ENCODE measurements at places on chromosomes 4 and X. TPM values are rescaled to one million over a fixed set of nuclear protein-coding genes. Genes with fewer than 3 reads are reported as not detected.

Gene BEX1
- total RNA-seq, result 8.9 TPM

Gene CCDC160
- not detected for total RNA-seq

Gene KIT
- total RNA-seq, result 31.0 TPM

Gene SOWAHD
- total RNA-seq, result not detected

DNA sequence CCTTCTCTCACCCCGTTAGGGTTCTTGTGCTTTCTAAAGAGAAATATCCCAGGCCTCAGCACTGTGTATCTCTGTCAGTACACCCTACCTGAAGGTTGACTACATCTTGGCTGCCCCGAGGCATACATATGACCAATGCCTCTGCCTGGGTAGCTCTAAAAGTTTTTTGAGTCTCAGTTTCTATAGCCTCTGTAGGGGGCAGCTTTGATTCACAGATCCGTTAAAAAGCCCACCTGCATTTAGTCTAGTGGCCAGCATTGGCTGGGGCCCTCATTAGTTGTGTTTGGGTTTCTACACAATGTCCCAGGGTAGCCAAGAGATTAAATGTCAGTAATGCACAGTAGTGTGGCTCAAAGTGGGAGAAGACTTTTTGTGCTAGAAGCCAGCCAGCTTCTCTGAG lies 151.1 kb downstream of the CFAP299 start:
- no peak for DNase-seq

GRCh38 chrX:119775517-119776238 lies 15.8 kb downstream of the RPL39 start:
- no peak for DNase-seq

GRCh38 chrX:137848266-137848905 lies 282.5 kb downstream of the ZIC3 start:
- DNase-seq, result no peak

DNA sequence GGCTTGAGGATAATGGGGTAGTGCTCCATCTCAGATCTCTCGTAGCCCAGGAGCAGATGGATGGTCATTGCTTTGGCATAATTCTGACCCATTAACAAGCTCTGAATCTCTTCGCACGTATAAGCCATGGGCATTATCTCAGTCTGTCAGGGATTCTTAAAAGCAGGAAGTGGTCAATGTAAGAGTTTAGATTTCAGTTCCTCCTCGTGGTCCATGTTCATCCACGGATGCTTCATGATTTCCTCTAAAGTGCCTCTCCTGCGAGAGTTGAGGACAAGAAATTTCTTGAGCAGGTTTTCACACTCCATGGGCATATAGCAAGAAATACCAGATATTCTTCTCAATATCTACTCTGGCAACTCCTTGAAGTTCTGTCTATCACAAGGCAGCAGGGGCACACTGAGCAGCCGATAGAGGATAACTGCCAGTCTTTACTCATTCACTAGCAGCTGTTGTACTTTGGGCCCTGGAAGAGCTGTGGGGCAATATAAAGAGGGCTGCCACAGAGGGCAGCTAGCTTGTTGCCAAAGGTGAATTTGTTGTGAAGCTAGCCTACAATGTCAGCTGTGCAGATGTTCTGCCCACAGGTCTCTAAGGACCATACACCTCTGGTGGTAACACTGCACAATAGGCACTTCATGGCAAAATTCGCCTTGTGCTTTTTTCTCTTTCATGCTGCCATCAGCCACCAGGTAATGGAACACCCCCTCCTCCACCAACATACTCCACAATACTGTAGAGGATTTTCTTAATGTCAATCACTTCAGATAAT lies 52.0 kb upstream of the WDR17 start:
- DNase-seq, result no peak

GRCh38 chr4:143017210-143017609 lies 167.5 kb upstream of the USP38 start:
- no peak for DNase-seq

- DNase-seq, result no peak
These were observed 8.0 kb downstream of the REELD1 start for GRCh38 chr4:146222313-146222712.

DNA sequence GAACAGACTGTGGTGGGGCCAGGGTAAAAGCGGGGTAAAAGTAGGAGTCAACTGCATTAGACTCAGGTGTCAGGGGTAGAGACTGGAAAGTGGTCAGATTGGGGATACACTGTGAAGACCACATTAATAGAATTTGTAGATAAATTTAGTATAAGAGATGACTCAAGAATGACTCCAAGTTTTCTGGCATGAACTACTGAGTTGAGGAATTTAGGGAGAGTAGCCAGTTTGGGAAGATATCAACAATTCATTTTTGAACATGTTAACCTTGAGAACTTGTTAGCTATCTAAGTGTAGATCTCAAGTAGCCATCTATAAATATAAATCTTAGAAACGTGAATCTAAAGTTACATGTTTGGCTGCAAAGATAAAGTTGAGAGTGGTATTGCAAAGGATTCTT lies 206.9 kb upstream of the HCCS start:
- no peak for DNase-seq

DNA sequence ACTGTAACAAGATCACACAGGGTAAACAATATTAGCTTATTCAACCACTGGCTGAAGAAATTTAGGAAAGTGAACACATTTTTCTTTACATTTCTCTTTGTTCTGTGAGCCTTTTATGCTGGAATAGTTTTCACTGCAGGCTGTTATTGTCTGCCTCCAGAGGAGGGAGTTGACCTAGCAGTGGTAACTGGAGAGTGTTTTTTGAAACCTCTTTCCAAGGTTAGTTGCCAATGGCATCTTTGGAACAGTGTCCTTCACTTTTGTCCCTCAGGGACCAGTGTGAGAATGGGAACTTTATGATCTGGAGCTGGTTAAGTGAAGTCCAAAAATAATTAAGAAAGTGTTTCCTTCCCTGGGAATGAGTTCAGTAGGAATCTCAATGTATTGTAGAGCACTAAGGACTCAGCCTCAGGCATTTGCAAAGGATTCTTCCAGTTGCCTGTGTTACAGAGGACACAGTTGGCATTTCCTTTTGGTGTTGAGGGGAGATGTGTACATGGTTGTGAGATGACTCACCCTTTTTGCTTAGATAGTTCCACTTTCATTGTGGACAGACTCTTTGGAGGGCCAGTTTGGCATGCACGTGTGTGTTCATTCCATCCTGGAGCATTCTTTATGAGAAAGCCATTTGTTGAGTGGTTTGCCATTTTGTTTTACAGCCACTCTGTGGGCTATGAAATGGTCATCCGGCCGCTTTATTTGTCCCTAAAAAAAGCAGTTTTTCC lies 61.3 kb downstream of the AR start:
- no peak for DNase-seq

DNA sequence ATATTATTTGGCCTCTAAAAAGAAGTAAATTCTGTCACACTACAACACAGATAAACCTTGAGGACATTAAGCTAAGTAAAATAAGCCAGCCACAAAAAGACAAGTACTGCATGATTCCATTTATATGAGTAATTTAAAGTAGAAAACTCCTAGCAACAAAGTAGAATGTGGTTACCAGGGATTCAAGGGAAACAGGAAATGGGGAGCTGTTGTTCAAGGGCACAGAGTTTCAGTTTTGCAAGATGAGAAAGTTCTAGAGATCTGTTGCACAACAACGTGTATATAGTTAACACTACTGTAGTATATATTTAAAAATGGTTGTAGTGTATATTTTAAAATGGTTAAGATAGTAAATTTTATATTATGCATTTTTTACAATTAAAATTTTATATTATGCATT lies 25.4 kb downstream of the SEC31A start:
- DNase-seq, result no peak

DNA sequence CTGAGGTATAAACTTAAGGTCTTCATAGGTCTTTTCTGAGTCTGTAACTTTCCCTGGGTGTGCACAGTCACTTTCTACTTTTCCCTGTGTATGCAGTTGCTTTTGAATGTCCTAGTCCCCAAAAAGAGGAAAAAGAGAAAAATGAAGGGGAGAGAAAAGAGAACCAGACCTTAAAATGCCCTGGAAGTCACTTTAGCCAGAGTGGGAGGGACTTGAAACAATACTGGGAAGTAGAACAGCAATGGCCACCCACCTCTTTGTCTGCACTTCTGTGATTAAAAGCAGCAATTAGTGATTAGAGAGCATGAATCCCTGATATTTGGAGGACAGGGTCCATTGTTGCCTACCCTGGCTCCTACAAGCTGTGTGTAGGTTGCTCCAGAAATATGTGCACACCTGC lies 36.1 kb downstream of the ZCCHC13 start:
- no peak for DNase-seq

DNA sequence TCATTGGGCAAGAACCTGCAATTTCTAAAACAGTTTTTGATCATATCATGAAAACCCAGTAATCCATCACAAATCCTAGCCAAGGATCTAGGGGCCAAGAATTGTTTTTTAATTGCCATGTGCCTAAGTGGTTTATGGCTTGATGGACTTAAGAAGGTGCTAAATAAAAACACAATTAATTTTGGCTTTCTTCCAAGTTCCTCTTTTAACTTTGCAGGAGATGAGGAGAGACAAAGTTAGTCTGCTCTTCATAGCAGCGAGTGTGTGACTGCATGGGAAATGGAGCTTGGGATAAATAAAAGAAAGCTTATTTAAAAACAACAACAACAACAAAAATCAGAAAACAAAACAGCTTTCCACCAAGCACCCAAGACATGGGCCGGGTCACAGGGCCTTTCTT lies 41.4 kb downstream of the ARHGEF9 start:
- no peak for DNase-seq

- no peak for DNase-seq
These were observed 217.9 kb upstream of the AFF2 start for GRCh38 chrX:148282504-148282903.

Measured in sigmoid colon (tissue), 7 donors.